ENCODE measurements at places on chromosomes 11 and 22.

DNA sequence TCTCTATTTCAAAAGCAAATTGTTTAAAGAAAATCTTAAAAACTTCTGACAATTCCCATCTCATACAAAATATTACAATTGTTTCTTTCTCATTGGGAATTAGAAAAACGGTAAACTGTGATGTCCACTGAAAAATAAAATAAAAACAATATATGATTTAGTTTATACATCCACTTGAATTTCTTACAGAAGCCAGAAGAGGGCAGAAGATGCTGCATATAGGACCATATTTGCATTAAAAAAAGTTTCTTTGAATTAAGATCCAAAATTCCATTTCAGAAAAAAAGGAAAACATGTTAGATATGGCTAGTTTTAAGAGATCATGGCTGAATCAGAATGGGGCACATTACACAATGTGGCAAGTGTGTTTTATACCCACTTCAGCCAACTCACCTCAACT, 39.3 kb upstream of the LRRC4C start:
- DNase-seq = no peak

- no peak for DNase-seq
These were observed 33.4 kb downstream of the ADM start for GRCh38 chr11:10338287-10338686.

GRCh38 chr11:83694191-83694910, 408.2 kb upstream of the CCDC90B start:
- no peak for DNase-seq

- DNase-seq = no peak
These were observed 1.5 kb upstream of the NDUFS8 start for GRCh38 chr11:68028802-68029545.

- no peak for DNase-seq
These were observed 41.1 kb downstream of the KCNC1 start for GRCh38 chr11:17775507-17776211.

- no peak for DNase-seq
These were observed 18.7 kb upstream of the PPFIA1 start for GRCh38 chr11:70251659-70252321.

GRCh38 chr11:57873196-57873911, 111.8 kb downstream of the CTNND1 start:
- no peak for DNase-seq

- DNase-seq = no peak
These were observed 51.1 kb downstream of the TIMP3 start for GRCh38 chr22:32852395-32853251.

GRCh38 chr22:44408829-44409192, 89.2 kb downstream of the RTL6 start:
- DNase-seq = no peak

- DNase-seq = no peak
These were observed 4.8 kb downstream of the BEST1 start for GRCh38 chr11:61954851-61955421.

DNA sequence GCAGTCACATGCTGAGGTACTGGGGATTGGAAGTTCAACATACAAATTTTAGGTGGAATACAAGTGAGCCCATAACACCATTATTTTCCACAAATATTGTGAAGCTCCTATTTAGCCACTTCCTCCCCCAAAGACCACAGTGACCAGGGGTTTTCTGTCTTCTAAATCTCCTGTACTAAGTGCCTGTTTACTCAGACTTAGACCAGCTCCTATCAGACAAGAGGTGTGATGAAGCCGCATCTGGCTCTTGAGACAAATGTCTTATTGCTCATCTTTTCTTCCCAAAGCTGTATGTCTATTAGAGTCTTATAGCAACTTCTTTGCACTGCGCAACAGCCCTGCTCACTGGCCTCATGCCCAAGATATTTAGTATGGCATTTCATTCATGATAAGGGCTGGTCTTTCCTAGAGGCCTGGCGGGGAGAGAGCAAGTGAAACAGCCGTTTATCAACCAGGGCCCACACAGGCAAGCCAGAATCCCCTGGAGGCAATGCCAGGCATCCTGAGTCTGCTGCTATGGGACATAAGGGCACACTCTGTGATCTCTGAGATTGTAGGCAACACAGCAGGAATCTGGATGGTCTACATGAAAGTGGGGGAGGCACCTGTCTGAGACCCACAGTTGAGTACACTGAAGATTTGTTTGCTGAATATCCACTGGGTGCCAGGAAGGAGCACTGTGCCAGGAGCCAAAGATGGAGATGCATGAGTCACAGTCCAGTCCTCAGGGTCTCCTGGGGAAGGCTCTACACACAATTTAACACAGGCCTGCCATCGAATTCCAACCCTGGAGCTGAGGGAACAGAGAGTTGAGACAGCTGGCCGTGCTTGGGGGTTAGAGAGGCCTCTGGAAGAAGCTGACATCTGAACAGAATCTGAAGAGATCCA, 78.5 kb upstream of the NCAM1 start:
- DNase-seq = no peak

DNA sequence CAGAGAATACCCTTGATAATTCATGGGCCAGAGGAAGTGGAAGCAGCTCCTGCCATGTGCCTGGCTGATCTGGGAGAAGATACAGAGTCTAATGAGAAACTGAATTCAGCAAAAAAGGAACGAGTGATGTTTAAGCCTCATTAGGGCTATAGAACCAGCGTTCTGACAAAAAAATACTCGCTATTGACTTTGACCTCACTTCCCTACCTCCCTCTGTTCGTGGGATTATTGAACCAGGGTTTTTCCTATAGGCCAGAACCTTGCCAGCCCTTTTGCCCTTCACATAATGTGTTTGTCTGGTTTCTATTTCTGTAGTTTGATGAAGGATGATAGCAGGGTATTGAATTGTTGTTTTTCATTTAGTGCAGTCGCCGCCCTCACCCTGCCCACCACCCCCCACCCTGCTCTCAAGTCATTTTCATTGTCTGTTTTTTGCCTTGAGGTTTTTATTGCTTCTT, 7.6 kb upstream of the RBFOX2 start:
- DNase-seq = no peak

DNA sequence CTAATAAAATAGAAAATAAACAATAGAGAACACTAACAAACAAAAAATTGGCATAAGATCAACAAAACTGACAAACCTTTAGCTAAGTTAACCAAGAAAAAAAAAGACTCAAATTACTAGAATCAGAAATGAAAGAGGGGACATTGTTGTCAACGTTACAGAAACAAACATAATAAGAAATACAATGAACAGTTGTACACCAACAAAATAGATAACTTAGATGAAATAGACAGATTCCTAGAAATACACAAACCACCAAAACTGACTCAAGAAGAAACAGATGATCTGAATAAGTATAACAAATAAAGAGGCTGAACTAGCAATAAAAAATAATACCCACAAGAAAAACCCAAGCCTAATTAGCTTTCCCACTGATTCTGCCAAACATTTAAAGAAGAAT, 34.7 kb upstream of the TMPRSS4 start:
- DNase-seq = peak; percentile 64

- DNase-seq = no peak
These were observed 42.0 kb downstream of the TCF20 start for GRCh38 chr22:42228483-42228882.

GRCh38 chr11:28542561-28542960, 434.4 kb downstream of the METTL15 start:
- no peak for DNase-seq

DNA sequence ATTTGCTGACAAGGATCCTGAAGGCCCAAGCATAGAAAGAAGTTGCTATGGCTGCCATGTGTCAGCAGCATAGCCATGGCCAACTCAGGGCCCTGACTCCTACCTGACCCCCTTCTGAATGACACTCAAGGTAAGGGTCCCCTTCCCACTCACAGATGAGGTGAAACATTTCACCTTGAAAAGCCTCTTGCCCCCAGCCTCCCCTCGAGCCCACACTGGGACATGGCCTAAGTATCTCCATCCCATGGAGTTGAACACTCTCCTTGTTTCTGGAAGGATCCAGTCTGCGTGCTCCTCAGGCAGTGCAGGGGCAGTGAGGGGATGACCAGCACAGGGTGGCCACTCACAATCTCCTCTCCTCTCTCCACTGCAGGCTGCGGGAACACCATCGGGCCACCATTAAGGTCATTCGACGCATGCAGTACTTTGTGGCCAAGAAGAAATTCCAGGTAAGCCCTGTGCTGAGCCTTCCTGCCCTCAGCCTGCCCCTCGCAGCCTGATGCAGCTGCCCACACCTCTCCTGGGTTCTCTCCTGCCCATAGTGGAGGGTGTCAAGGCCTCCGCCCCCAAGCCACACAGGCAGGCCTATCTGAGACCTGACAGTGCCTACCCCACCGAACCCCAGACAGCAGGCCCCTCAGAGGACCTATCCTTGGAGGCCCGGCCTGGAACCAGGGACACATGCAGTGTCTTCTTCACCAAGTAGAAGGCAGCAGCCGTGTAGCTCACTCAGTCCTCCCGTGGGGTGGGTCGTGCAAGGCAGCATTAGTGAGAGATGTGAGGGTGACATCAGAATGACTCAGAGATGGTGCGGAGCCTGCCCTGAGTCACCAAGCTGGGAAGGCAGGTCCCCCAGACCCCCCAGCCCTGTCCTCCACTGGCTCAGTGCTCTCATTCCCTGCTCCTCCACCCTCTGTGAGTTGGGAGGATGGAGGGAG, 68.9 kb upstream of the KCNQ1OT1 start:
- DNase-seq = no peak

- DNase-seq = no peak
These were observed 10.9 kb upstream of the NAALADL1 start for GRCh38 chr11:65069217-65069616.

GRCh38 chr11:68031144-68031464, 623 bp downstream of the NDUFS8 start:
- DNase-seq = no peak

- no peak for DNase-seq
These were observed 51.5 kb upstream of the MTNR1B start for GRCh38 chr11:92917927-92918326.

Data from CD4-positive, alpha-beta T cell treated with Interleukin-2 at 100 ng/mL for 4 hours (primary cell).